RWPE2 (cell line): ENCODE measurements at places on chromosomes 6 and 20.

- DNase-seq = no peak
Observed at GRCh38 chr20:5489601-5490000, 172.8 kb upstream of the PROKR2 start.

- no peak for DNase-seq
Observed at GRCh38 chr6:136552054-136552453, 1.8 kb upstream of the MAP7 start.

GRCh38 chr6:53918854-53919510 is 124.2 kb downstream of the LRRC1 start:
- no peak for DNase-seq

- DNase-seq = no peak
Observed at GRCh38 chr6:161424421-161424820, 150.6 kb upstream of the AGPAT4 start.
